Ureter (tissue), 1 donor: ENCODE measurements at places on chromosomes 11 and 22. TPM values are rescaled to one million over a fixed set of nuclear protein-coding genes. Genes with fewer than 3 reads are reported as not detected.

The TIMP3 gene
- total RNA-seq = 279 TPM

The LIMK2 gene
- 85.4 TPM for total RNA-seq

The SLC1A2 gene
- total RNA-seq = 2.4 TPM

The GAL gene
- total RNA-seq = 0.65 TPM

The OR51I1 gene
- 0.70 TPM for total RNA-seq

The OR51B5 gene
- 0.99 TPM for total RNA-seq

The PAX6 gene
- not detected for total RNA-seq

The MS4A12 gene
- total RNA-seq = not detected

The CCDC87 gene
- total RNA-seq = 0.55 TPM

The SLC35E4 gene
- total RNA-seq = 3.9 TPM

The CARNS1 gene
- total RNA-seq = 1.3 TPM

The FAM181B gene
- 10.4 TPM for total RNA-seq

The KRTAP5-10 gene
- total RNA-seq = 2.9 TPM

The FGF19 gene
- total RNA-seq = not detected

The YDJC gene
- 27.2 TPM for total RNA-seq

The PANX2 gene
- 1.9 TPM for total RNA-seq

The KBTBD3 gene
- 13.2 TPM for total RNA-seq

The PTGDR2 gene
- 0.13 TPM for total RNA-seq

The PLA2G3 gene
- not detected for total RNA-seq

The MS4A6A gene
- total RNA-seq = 51.1 TPM

The CDC42EP1 gene
- 33.4 TPM for total RNA-seq

The BATF2 gene
- total RNA-seq = 4.6 TPM

The NAALADL1 gene
- 10.3 TPM for total RNA-seq

The MMP1 gene
- 0.57 TPM for total RNA-seq

The KIRREL3 gene
- not detected for total RNA-seq

The PHETA2 gene
- total RNA-seq = 7.8 TPM

The HTR3B gene
- not detected for total RNA-seq

The CASP1 gene
- total RNA-seq = 39.6 TPM

The C1QTNF4 gene
- total RNA-seq = 1.4 TPM

The CALCB gene
- 0.18 TPM for total RNA-seq

The SUSD2 gene
- 8.3 TPM for total RNA-seq

The PAMR1 gene
- 14.7 TPM for total RNA-seq

The OR51E2 gene
- total RNA-seq = 7.4 TPM

The MYRF gene
- total RNA-seq = 4.7 TPM

The ISX gene
- not detected for total RNA-seq

The TMEM86A gene
- total RNA-seq = 4.6 TPM

The C11orf42 gene
- total RNA-seq = not detected

The NNMT gene
- total RNA-seq = 141 TPM
